ENCODE measurements at places on chromosomes 1 and 21.

- no peak for DNase-seq
Observed at GRCh38 chr1:21625390-21626190, 43.6 kb downstream of the RAP1GAP start.

DNA sequence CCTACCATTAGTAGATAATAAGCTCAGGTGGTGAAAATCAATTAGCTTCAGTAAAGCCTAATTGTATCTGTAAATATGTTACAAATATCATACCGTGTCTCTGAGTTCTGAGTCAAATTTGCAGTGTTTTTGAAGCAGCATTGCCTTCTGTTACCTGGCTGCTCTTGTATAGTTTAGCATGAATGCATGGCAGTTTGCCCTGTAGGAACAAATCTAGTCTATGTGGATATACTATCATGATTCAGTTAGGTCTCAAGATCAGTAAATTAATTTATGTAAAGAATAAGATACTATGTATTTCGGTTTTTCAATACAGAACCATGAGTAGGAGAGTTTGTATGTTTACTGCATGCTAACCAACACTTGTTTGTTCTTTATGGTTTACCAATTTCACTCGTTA, 240.6 kb upstream of the C1orf105 start:
- DNase-seq, result no peak

GRCh38 chr1:178541829-178542553, 29.1 kb downstream of the TEX35 start:
- peak; percentile 9 for DNase-seq

DNA sequence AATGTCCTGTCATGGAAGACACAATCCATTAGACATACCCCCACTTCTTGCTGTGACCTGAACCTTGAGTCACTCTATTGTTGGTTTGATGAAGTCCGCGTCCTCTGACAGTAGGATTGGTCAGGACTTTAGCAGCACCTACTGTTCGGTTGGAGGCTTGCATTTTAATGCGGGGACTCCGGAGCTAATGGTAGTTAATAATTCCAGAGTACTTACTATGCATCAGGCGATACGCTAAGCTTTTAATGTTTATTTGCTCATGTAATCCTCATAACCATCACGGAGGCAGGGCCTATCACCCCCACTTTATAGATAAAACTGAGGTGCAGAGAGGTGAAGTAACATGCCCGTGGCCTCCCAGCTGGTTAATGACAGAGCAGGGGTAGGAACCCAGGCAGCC, 7.9 kb upstream of the ELF3 start:
- no peak for DNase-seq

- DNase-seq, result no peak
Observed at GRCh38 chr1:203038217-203038741, 12.0 kb downstream of the PPFIA4 start.

DNA sequence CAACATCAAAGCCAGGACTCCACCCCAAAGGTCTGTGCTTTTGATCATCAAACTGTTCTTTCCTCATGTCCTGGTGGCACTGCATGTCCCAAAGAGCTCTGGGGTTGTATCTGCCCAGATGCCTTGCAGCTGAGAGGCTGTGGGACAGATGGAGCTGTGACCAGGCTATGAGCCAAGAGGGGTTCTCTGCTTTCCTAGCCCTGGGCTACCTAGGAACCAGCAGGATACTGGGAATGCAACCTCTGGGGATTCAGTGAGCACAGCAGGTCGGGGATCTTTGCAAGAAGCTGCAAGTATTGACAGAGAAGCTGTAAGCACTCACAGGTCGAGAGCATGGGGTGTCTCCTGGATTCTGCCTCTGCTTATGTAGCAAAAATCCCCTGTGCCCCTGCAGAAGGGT, 186.6 kb downstream of the GRIK3 start:
- no peak for DNase-seq

DNA sequence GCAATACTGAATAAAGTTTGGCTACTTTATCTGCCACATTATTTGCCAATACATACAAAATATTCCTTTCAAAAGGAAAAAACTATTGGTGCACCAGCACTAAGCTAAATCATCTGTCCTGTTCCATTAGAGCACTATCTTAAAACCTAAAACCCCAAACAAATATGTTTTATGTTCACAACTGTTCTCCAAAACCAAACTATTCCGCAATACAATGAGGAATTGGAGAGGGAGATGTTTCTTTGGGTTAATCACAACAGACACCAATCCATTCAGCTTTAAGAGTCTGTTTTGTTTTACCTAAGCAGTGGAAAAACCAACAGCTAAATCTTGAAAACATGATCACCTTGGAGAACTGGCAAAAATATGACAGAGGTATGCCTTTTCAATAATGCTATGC, 85.1 kb downstream of the ZNF644 start:
- no peak for DNase-seq

- no peak for DNase-seq
Observed at GRCh38 chr1:39692152-39693074, 1.2 kb upstream of the HPCAL4 start.

- DNase-seq, result no peak
Observed at GRCh38 chr1:215567491-215568298, 591 bp downstream of the KCTD3 start.

GRCh38 chr1:68229650-68230483, 2.5 kb downstream of the WLS start:
- no peak for DNase-seq

DNA sequence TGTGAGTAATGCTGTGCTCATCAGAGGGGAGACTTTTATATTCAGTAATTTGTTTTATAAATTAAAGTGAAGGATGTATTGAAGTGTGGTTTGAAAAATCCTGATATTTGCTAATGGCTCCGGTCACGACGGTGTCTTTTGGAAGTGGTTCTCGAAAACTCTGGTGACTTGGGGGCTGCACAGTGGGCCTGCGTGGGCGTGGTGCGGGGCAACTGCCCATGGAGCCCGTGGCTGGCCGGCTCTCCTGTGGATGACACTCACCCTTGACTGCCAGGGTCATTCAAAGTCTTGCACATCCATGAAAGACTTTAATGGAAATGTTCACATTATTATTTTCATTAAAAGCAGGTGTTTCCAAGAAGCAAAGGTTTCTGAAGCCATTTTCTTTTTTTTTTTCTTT, 7.7 kb downstream of the FAAP20 start:
- no peak for DNase-seq
